BE2C (cell line): ENCODE measurements at places on chromosomes 3 and 15.

GRCh38 chr15:51576911-51577500 lies 45.6 kb downstream of the DMXL2 start:
- no peak for DNase-seq

DNA sequence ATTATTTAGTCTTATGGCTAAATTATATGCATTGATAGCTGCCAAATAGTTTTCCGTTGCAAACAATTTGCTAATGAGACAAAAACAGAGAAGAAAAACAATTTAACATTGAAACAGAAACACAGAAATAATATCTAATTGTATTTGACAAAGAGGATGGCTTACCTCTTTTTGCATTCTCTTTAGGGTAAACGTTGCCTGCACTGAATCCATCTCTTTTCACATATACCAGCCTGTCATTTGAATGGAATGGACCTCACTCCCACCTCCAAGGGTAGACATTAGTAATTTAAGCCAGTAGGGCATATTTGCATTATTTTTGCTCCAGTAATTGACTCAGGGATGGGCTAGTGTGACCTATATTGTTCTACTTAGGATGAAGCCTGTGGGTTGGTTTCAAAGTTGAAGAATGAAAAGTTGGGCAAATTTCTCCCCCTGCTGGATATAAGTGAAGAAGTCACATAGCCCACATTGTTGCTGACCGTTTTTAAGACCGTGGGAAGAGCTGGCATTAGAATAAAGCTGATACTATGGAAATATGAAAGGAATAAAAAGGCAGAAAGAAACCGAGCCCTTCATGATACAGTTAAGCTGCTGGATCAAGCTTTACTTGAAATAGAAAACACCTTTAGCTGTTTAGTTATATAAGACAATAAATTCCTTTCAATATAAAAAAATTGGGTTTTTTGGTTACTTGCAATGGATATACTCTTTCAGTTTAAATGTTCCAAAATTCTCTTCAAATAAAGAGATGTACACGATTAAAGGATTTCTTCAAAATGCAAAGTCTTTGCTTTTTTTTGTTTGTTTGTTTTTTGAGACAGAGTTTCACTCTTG lies 26.9 kb downstream of the PIERCE2 start:
- DNase-seq: no peak

DNA sequence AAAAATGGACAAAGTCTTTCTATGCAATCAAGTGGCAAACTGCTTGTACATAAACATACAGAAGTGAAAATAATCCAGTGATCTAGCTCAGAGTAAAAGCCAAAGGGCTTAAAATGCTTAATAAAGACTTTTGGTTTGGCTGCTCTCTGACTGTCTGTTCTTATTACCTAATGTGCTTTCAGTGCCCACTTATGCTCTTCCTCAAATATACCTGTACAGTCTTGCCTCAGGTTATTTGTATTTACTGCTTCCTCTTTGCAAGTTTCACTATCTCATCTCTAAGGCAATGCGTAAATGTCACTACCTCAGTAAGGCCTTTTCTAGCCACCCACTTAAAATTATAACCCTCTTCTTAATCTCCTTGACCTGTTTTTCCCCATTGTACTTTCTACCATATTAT lies 171.8 kb downstream of the EPHA6 start:
- no peak for DNase-seq

- DNase-seq: no peak
These were observed 737 bp downstream of the JAGN1 start for GRCh38 chr3:9891072-9891622.

- no peak for DNase-seq
These were observed 58.7 kb upstream of the MEF2A start for GRCh38 chr15:99507016-99507503.

DNA sequence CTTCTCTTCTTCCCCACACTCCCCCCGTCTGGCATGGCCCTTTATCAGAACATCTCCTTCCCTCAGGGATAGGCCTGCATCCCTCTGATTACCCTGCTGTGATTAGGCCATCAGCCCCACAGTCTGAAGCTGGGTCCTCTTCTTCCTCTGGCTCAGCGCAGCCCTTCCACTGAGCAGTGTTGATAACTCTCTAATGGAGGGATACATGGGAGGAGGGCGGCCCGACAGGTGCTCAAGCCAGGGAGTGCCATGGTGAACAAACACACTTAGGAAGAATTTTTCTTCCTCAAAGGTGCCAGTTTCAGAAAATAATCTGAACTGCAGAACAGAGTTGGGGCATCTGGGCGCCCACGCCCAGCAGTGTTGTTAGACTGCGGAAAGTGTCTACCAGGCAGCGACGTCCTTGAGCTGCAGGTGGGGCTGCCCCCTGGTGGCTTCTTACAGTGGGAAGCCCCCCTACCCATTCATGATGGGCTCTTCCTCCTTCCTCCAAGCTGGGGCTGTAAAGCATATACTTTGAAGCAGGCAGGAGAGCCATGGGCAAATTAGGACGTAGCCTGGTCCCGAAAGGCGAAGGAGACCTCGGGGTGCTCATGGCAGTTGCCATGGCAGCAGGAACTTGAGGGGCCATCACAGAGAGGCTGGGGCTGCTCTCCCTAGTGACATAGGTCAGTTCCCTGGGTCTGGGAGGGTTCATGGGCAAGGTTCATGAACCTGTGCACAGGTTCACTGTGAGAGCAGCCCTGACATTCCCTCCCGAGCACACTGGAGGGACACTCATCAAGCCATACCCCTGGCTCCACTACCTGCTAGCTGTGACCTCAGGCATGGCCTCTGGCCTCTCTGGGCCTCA lies 33.2 kb upstream of the NR2C2 start:
- DNase-seq: peak; percentile 51

DNA sequence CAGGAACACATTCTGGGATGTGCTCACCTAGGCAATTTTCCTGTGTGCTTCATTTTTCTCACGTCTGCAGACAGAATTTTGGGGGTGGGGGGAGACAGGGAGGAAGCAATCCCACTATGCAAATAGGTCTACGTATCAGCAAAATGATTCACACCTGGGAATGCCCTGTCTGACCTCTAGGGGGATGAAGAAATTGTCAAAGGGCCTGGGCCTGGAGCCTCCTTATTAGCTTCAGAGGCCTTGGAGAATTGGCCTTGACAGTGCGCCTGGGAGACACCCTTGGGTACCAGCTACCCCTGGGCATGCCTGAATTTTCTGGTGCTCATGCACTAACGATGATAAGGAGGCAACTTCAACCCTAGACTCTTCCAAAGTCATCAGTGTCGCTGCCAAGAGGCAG lies 207.5 kb downstream of the CADPS start:
- no peak for DNase-seq

- no peak for DNase-seq
These were observed 4.2 kb upstream of the TCAIM start for GRCh38 chr3:44334326-44334725.

GRCh38 chr3:170307671-170308405 lies 49.7 kb upstream of the SKIL start:
- no peak for DNase-seq

GRCh38 chr3:109339197-109339596 lies 1.9 kb upstream of the DPPA4 start:
- DNase-seq: no peak

- DNase-seq: no peak
These were observed 461.9 kb upstream of the ONECUT1 start for GRCh38 chr15:53251996-53252395.

- no peak for DNase-seq
These were observed 7.3 kb downstream of the ADAM10 start for GRCh38 chr15:58742022-58742813.

DNA sequence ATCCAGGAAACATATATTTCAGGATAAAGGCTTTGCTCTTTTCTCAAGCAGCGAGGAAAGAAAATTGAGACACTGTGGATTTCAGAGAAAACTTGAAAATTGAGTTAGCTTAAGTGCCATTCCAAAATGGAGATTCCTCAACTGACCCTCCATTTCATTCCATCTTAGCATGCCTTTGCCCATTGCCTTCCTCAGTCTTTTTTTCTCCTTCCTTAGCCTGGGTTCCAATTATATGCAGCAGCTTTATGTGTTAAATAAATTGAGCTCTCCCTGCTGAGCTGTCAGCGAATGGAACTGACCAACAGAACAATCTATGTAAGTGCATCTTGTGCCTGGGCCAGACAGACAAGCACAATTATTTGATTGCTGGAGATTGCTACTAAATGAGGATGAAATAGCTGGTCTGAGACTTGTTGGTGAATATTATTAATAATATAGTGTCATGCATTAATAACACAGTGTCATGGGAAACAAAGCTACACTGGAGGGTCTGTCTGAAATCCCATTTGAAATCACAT lies 6.9 kb upstream of the DNAJC19 start:
- DNase-seq: no peak

DNA sequence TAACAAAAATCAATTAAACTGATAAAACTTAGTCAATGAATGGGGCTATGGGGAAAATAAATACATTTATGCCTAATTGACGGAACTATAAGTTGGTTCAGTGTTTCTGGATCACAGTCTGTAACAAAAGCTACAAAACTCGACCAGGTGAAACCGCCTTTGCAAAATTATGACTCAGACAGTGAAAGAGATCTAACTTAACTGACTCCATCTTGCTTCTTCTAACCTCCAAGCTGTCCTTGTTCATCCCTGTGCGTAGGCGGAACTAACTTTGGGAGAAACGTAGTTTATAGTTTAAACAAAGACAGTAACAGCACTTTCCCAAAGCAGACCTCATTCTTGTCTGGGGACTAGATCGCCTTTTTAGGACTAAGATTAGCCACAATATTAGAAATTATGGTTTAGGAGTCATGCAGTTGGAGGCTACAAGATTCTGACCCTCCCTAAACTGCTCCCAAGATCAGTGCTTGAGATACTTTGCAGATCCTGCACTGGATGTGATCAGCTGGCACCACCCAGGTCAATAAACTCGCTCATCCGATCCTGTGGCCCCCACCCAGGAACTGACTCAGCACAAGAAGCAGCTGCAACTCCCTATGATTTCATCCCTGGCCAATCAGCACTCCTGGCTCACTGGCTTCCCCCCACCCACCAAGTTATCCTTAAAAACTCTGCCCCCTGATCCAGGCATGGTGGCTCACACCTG lies 7.2 kb upstream of the MFGE8 start:
- DNase-seq: no peak

DNA sequence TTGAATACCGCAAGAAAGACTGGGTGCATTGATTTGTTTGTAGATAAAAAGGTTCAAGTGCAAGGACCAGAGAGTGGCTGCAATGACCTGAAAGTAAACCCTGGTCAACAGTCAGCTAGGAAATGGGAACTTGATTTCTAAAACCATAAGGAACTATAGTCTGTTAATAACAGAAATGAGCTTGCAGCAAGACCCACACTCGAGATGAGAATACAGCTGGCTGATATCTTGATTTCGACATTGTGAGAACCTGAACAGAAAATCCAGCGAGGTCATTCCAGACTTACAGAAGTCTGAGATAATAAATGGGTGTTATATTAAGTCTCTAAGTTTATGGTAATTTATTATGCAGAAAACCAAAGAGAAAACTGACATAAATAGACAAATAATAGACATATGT lies 177.3 kb downstream of the NFKBIZ start:
- no peak for DNase-seq

DNA sequence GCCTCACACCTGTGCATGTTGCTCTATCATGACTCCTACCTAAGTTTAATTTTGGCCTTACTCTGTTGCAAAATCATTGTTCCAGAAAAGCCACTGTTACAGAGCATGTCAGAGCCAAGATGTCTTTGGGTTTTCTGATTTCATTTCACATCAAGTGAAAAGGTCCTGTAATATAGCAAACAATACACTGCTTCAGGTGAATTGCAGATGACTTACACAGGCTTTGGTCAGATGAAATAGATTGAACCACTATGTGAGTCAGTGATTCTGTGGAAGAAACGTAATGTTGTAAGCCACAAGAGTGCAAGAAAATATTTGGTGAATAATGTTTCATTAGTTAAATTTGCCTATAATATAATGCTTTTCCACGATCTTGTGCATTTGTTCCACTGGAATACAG lies 22.7 kb downstream of the EBLN2 start:
- DNase-seq: no peak

DNA sequence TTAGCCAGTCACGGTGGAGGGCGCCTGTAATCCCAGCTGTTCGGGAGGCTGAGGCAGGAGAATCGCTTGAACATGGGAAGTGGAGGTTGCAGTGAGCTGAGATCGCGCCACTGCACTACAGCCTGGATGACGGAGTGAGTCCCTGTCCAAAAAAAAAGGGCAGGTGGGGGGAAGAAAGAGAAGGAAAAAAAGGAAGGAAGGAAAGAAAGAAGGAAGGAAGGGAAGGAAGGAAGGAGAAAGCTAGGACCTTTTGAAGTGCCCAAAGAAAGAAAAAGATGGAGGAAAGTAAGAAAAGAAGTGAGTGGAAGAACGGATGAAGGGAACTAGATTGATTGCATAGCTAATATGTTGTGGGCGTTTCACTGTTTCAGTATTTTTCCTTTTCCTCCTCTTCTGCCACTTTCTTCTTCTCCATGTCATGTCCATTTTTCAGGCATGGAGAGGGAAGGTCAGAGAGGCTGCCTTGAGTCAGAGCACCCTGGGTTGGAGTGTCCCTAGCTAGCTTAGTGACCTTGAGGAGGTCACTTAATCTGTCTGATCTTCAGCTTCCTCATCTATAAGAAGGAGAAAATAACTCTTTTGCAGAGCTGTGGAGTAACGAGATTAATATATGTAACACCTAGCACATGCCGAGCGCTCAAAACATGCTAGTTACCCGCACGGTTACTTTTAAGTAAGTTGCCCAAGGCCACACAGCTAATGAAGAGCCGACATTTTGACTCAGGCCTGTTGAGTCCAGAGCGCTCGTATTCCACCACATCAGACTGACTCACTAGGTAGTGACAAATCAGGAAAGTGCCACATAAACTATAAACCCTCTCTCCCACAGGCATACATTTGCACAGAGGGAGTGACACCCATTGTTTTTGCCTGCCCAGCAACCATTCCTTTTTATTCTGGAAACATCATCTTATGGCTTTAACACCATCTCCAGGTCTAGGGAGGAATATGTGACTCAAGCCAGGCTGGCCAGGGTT lies 42.2 kb downstream of the BHLHE40 start:
- no peak for DNase-seq

- peak; percentile 56 for DNase-seq
These were observed 162.9 kb downstream of the ITPR1 start for GRCh38 chr3:4656059-4656458.

- no peak for DNase-seq
These were observed 1.9 kb upstream of the TNFSF10 start for GRCh38 chr3:172525116-172525613.

GRCh38 chr3:71432044-71432975 lies 151.2 kb downstream of the FOXP1 start:
- DNase-seq: no peak

DNA sequence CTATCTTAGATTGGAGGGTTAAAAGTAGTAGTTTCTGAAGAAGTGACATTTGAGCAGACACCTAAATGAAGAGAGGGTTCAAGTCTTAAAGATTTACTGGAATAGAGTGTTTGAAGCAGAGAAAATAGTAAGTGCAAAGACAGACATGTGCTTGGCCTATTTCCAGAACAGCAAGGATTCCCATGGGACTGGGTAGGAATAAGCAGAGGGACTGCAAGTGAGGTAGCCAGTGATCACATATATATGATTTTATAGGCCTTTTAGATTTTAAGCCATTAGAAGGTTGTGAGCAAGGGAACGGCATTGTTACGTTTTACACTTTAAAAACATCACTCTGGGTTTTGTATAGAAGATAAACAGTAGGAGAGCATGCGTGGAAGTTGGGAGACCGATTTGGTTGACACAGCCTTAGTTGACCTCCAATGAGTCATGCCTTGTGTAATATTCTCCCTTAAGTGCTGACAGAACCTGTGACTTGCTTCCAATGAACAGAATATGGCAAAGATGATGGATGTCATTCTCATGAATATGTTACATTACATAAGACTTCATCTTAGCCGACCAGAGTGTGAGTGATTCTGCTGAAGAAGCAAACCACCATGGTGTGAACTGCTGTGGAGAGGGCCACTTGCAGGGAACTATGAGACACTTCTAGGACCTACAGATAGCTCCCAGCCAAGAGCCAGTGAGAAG lies 37.1 kb upstream of the SLC4A7 start:
- peak; percentile 11 for DNase-seq
